ENCODE measurements at places on chromosomes 13 and 19.
A peak's percentile ranks its signal among the peaks of the same experiment; 100 is the strongest.

DNA sequence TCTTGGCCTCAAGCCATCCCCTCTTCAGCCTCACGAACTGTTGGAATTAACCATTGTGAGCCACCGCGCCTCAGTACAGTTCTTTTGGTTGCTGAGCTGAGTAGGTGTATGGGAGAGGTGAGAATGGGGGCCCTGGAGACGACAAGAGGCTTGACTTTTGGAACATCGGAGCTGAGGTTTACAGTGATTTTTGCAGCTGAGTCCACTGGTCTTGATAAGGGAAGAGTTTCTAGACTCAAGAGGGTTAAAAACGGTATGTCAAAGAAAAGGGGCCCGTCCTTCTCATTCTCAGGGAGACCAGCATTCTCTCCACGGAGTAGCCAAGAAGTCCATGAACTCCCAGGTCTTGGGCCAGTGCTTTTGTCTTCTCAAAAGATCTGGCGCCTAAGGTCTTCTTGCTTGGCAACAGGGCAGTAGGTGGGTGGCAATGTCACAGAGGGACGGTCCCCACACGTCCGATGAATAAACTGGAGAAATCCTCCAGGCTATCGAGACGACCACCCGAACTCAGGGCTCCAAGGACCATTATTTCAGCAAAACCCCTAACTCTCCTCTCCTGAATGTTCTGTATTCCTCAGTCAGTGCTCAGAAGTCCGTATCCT lies 6.4 kb upstream of the QTRT1 start:
- H3K4me3 ChIP-seq = peak overlapping the region; percentile 26
- DNase-seq = no peak
- no peaks in the 10 kb centered on the region for H3K27me3 ChIP-seq
- H3K27ac ChIP-seq = no peak overlapping the region

DNA sequence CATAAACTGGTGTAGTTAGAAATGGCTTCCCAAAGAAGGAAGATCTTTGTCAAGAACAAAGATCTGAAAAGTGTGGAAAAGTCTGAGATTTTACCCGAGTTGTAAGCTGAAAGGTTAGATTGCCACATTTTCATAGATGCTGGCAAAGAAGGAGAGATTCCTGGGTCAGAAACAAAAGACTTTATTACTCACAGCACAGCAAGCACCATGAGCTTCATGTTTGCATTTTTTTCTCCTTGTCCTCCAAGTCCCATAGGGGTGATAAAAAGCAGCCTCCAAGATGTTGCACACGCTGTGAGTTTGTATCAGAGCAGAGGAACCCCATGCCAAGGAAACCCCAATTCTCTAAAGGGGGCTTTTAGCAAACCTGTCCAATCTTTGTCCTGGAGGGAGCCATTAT lies 29.3 kb downstream of the MZT1 start:
- no peak overlapping the region for H3K4me3 ChIP-seq
- no peaks in the 10 kb centered on the region for H3K27me3 ChIP-seq
- no peaks in the 10 kb centered on the region for H3K36me3 ChIP-seq
- DNase-seq = no peak
- no peak overlapping the region for H3K27ac ChIP-seq

- H3K36me3 ChIP-seq = peaks cover 52% of the 10 kb centered on the region
- H3K4me3 ChIP-seq = no peak overlapping the region
- peaks cover 38% of the 10 kb centered on the region for H3K4me1 ChIP-seq
- H3K27me3 ChIP-seq = no peaks in the 10 kb centered on the region
- no peak for DNase-seq
Observed at GRCh38 chr19:40684280-40684679, 6.2 kb downstream of the NUMBL start.

DNA sequence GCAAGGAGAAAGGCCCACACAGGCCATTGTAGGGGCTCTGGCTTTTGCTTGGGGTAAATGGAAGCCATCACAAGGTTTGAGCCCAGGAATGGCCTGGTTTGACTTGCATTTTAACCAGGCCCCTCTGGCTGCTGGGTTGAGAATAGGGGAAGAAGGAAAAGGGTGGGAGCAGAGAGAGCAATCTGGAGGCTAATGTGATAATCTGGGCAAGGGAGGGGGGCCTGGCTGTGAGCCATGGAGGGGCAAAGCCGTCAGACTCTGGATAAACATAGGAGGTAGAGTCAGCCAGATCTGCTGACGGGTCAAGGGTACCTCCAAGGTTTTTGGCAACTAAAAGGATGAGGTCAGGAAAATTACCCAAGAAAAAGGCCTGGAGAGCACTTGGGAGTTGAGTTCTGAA lies 41.6 kb downstream of the RFX2 start:
- peak overlapping the region; percentile 85 for H3K27ac ChIP-seq
- no peaks in the 10 kb centered on the region for H3K36me3 ChIP-seq
- no peaks in the 10 kb centered on the region for H3K27me3 ChIP-seq
- DNase-seq = peak; percentile 65
- peaks cover 69% of the 10 kb centered on the region for H3K4me1 ChIP-seq
- H3K4me3 ChIP-seq = no peak overlapping the region

DNA sequence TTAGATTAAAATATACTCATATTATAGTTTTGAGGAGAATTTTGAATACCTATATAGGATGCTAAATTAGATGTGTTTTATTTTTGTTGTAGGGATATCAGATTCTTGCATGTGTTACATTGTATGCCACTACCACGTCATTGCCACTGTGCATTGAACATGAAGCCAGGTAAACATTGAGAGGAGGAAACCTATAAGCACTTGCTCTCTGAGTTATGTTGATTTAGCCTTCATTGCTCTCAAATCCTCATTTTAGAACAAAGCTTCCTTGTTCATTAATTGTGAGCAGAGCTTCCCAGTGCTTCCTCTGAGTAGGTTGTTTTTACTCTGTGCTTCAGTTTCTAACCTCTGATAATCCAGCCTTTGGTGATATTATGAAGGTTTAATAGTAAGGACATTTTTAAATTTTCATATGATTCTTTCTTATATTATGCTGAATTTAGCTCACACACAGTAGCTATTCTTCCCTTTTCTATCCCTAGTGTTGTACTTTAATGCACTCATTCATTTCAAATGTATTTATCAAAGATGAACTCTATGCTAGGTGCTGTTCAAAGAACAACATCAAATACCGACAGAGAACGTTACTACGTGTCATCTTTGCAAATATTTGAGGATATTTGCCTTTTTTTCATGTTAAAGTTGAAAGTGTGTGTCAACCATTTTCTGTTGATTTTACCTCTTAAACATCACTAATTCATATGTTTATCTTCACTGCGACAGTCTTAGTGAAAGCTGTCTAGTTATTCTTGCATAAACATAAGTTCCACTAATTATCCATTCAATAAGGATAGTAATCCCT lies 1448.0 kb upstream of the MIR17HG start:
- H3K4me3 ChIP-seq = no peak overlapping the region
- no peak overlapping the region for H3K27ac ChIP-seq
- H3K36me3 ChIP-seq = no peaks in the 10 kb centered on the region
- peaks cover 7% of the 10 kb centered on the region for H3K4me1 ChIP-seq
- H3K27me3 ChIP-seq = no peaks in the 10 kb centered on the region

DNA sequence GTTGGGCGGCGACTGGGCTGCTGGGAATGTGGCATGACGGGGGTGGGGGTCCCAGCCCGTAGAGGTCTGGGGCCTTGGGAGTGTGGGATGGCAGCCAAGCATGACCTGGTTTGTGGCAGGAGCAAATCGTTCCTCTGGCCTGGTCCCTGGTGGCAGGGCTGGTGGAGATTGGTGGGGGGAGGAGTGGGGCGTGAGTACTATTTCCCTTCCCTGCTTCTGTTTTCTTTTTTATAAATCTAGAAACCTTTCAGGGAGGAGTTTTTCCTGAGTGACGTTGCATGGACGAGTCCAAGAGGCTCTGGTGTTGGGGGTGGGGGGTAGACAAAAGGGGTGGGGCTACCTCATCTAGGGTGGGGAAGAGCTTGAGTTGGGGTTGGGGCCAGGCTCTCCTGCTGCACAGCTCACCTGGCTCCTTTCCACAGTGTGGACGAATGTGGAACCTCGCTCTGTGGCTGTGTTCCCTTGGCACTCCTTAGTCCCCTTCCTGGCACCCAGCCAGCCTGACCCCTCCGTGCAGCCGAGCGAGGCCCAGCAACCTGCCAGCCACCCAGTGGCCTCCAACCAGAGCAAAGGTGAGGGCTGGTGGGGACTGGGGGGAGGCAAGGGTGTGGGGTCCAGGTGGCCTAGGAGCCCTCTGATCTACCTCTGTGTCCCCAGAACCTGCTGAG lies 15.4 kb upstream of the PRR19 start:
- no peaks in the 10 kb centered on the region for H3K27me3 ChIP-seq
- peaks cover 51% of the 10 kb centered on the region for H3K4me1 ChIP-seq
- H3K4me3 ChIP-seq = peak overlapping the region; percentile 61
- peak; percentile 79 for DNase-seq
- H3K27ac ChIP-seq = peak overlapping the region; percentile 2

GRCh38 chr19:1169921-1170885 lies 3.9 kb downstream of the SBNO2 start:
- peak; percentile 80 for DNase-seq
- no peaks in the 10 kb centered on the region for H3K27me3 ChIP-seq
- H3K27ac ChIP-seq = peak overlapping the region; percentile 98
- peaks cover 80% of the 10 kb centered on the region for H3K4me1 ChIP-seq

DNA sequence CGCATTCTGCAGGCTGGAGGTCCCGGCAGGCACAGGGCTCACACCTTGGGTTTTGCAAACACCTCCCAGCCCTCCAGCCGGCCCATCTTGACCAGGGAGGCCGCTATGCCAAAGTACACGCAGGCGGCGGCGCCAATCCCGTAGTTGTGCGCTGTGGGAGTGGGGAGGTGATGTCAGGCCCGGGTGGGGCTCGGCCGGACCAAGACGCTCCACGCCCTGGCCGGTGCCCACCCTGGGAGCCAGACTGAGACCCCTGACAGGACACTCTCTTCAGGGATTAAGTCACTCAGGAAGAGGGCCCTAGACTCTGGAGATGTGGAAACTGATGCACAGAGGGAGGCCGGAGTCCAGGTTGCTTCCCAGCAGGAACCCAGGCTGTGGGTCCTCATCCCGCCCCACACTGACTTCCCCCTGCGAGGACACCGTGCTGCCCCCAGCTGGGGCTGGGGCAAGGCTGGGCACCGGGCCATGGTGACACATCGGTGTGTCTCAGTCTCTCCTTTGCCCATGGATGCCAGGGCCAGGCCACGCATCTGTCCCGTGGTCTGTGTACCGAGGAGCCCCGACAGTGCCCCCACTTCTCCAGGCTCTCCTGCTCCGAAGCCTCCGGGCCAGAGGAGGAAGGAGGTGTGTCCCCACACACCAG lies 8.8 kb downstream of the NDUFA11 start:
- H3K4me3 ChIP-seq = no peak overlapping the region
- no peak for DNase-seq
- H3K27me3 ChIP-seq = peaks cover 9% of the 10 kb centered on the region
- no peak overlapping the region for H3K27ac ChIP-seq

DNA sequence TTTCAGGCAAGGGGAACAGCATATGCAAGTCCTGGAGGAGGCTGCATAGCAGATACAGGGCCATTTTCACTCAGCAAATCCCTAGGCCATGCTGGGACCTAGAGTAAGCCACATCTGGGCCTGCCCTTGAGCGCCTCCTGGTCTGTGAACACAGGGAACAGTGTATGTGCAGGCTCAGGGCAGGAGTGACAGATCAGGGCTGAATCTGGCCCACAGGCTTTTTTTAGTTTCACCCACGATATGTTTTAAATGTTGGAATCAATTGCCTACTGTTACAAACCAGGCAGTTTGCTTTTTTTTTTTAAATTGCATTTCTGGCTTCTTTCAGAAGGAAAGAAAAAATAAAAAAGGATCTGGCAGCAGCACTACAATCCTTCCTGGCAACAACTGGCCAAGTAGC lies 1.5 kb upstream of the TMEM145 start:
- H3K4me1 ChIP-seq = peaks cover 16% of the 10 kb centered on the region
- H3K4me3 ChIP-seq = no peak overlapping the region
- no peak for DNase-seq
- H3K27ac ChIP-seq = no peak overlapping the region

GRCh38 chr19:686589-687297 lies 8.5 kb downstream of the PRSS57 start:
- H3K36me3 ChIP-seq = no peaks in the 10 kb centered on the region
- H3K27ac ChIP-seq = no peak overlapping the region
- H3K4me3 ChIP-seq = no peak overlapping the region

DNA sequence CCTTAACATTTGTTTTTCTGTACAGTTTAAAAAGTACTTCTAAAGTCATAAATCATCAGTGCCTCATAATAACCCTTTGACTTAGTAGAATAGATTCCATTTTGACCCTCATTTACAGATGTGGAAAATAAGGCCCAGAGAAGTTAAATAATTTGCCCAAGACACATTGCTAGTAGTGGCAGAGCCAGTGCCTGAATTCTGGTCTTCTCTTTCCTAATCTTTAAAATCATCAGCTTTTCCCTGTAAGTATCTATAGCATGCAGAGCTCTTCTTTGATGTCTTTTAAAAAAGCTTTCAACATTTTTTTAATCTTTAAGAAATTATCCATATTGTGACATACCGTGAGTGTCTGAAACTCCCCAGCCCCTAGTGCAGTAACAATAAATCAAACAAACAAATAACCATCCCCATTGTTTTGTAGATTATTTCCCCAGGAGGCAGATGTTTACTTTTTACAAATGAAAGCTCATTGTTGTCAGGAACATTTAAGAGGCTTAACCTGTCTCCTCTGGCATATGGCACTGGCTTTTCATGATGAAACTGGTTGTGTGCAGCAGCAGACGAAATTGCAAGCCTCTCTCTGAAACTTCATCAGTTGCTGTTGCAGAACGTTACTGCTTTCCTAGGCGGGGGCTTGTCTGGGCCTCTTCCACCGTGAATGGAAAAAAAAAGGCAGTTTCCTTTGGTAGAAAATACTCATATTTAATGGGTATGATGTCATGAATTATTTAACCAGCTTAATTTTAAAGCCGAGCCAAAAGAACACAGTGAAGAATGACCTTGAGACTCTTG lies 31.7 kb upstream of the PCDH8 start:
- DNase-seq = no peak
- H3K4me1 ChIP-seq = no peaks in the 10 kb centered on the region
- no peak overlapping the region for H3K27ac ChIP-seq
- no peaks in the 10 kb centered on the region for H3K36me3 ChIP-seq

GRCh38 chr13:113978741-113979481 lies 5.0 kb upstream of the C13orf46 start:
- no peaks in the 10 kb centered on the region for H3K27me3 ChIP-seq
- peaks cover 48% of the 10 kb centered on the region for H3K36me3 ChIP-seq
- peak; percentile 77 for DNase-seq
- H3K4me3 ChIP-seq = no peak overlapping the region

- H3K27ac ChIP-seq = no peak overlapping the region
- no peak for DNase-seq
- no peaks in the 10 kb centered on the region for H3K27me3 ChIP-seq
- H3K4me1 ChIP-seq = no peaks in the 10 kb centered on the region
Observed at GRCh38 chr13:110984381-110984780, 69.5 kb upstream of the ANKRD10 start.

DNA sequence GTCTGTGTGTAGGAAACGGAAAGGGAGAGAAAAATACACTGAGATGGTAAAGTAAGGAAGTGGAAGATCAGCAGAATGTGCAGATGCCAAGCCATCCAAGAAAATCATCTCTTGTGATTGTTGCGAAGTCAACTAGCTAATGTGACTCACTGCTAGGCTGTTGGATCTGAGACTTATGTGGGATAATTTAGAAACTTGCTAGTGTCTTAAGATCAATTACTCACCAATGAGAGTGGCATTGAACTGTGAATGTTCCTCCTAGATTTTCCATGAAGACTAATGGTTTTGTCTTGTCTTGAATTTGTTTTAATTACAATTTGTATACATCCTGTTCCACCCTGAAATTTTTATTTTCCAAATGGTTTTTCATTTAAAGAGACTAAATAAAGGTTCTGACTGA lies 771.6 kb downstream of the EFNB2 start:
- H3K27ac ChIP-seq = no peak overlapping the region
- H3K36me3 ChIP-seq = no peaks in the 10 kb centered on the region
- no peak overlapping the region for H3K4me3 ChIP-seq
- no peaks in the 10 kb centered on the region for H3K4me1 ChIP-seq
- no peaks in the 10 kb centered on the region for H3K27me3 ChIP-seq
- DNase-seq = no peak

GRCh38 chr13:97583907-97584497 lies 150.0 kb downstream of the RAP2A start:
- no peaks in the 10 kb centered on the region for H3K36me3 ChIP-seq
- no peak overlapping the region for H3K4me3 ChIP-seq
- no peaks in the 10 kb centered on the region for H3K4me1 ChIP-seq

All from suprapubic skin (tissue), 4 donors.